CD4-positive, alpha-beta T cell treated with Interleukin-4 for 1 hour (primary cell): ENCODE measurements at places on chromosomes 6 and 20.

DNA sequence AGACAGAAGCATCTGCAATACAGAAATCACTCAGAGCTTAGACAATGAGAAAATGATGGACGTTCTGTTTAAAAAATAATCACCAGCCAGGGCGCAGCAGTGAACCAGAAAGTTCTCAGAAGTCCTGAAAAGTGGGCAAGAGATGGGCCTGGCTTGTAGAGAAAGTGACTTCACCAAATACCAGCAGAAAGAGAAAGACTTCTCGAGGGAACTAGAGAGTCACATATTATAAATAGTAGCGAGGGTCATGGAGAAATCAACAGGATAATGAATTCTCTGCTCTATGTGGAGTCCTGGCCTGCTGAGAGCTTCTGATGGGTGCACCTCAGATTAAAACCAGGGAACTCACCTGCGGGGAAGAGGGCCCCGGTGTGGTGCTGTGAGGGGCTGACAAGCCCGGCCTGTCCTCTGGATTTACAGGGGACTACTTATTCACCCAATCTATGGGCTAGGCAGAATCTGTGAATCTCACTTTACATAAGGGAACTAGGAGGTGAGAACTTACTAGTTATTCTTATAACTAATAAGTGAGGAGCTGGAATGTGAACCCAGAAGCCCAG lies 5.6 kb upstream of the RAMACL start:
- DNase-seq, result no peak

- no peak for DNase-seq
Observed at GRCh38 chr6:55136916-55137315, 37.4 kb upstream of the HCRTR2 start.

DNA sequence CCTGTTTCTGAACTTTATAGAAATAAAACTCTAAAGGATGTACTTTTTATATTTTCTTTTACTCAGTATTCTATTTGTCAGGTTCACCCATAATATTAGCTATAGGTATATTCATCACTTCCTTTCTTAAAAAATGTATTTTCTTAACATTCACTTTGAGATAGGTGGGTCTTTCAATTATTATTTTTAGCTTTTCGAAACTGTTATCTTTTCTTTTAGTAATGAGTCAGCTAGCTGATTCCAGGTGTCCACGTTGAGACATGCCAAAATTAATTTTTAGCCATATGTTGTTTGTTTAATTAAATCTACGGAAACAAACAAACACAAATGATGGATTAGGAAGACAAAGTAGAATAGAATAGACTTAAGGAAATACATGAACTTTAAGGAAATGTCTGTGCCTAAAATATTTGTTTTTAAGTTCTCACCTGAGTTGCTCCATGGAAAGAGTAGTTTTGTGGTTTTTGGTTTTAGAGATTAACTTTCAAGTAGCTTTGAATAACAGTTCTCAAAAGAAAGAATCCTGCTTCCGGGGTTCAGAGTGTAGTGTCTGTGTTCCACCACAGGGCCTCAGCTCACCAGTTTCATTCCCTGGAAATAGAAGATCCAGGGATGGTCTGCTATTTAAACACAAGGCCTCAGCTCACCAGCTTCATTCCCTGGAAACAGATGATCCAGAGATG lies 435.0 kb downstream of the HAO1 start:
- no peak for DNase-seq

DNA sequence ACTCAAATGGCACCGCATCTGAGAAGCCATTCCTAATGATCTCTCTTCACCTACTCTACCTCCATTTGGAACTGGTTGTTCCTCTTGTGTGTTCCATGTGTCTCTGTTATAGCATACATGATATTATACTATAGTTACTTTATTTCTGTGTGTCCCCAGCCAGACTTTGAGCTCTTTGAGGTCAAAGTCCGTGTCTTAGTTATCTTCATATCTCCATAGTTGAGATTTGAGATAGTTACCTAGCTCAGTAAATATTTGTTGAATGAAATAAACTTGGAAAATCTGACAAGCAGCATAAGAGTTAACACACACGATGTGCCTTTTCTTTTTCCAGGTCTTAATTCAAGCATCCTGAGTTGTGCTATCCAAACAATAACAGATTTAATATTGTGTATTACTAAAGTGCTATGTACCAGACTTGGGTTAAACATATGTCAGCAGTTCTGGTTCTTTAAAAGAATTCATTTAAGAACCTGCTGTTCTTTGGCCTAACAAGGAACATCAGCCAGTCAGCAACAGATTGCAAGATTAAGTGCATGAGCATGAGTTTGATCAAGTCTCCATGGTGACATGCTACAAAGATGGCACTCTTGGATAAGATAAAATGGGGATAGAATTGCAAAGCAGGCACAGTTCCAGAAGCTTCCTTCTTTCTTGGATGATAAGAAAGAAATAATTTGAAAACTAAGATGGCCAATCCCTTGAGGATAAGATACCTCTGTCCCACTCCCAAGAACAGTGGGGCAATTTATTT lies 8.7 kb upstream of the TNFRSF21 start:
- DNase-seq, result no peak

DNA sequence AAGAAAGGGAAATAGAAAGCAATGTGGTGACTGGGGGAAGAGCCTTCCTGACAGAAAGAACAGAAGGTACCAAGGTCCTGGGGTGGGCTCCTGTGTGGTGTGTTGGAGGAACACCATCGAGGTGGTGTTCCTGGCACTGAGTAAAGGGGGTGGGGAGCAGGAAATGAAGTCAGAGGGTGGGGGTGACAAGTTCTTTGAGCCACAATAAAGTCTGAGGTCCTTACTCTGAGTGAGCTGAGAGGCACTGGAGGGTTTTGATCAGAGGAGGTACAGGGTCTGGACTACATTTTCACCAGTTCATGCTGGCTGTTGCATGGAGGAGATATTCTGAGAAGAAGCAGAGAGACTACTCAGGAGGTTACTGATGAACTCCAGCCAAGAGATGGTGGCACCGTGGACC lies 198.2 kb downstream of the GMPR start:
- peak; percentile 54 for DNase-seq

DNA sequence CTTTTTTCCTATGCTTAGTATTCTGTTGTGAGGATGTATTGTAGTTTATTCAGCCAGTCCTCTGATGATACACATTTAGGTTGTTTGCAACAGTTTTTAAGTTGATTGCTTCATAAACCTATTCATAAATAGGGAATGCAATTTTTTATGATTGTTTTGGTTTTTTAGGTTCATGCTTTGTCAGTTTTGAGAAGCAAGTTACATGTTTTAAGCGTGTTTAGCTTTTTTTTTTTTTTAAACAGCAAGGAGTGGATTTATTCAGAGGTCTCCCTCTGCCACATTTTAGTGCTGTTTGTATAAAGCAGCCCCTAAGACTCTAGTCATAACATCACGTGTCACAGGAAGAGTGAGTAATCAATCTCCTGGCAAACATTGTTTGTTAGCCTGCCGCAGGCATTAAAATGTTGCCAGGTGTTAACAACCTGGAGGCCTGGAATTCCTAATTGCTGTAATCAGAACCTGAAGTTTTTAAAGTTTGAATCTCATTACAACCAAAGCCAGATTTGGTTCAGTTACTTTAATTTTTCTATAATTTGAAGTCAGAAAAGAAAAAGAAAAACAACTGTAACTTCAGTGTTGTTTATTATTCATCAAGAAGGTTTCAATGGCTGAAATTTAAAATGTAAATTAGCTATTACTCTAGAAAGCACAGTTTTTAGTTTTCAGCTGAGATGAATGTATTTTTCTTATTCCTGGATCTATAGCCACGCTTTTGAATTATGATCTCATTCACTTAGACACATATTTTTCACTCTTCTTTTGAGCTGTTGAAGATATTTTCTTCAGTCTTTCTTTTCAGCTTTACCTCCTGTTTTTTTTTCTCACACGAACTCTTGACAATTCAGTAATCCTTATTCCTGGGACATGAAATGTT lies 59.2 kb downstream of the KCNS1 start:
- DNase-seq, result no peak
